Right cardiac atrium (tissue), 5 donors: ENCODE measurements at places on chromosomes 2 and 18.

DNA sequence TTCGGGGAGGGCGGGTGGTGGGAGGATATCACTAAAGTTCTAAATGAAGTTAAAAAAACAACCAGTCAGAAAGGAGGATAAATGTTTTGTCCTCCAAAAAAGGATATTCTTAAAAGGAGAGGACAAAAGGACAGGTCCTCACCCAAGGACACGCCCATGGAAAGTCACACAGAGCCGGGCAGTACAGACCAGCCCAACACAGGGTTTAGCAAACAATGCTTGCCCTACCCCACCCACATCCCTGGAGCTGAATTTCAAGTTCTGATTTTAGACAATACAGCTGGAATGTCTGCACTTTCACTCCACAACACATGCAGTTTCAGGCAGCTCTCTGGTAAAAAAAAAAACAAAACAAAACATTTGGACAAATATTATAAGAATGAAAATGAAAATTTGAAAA lies 67.9 kb downstream of the SLC9A4 start:
- DNase-seq: no peak

DNA sequence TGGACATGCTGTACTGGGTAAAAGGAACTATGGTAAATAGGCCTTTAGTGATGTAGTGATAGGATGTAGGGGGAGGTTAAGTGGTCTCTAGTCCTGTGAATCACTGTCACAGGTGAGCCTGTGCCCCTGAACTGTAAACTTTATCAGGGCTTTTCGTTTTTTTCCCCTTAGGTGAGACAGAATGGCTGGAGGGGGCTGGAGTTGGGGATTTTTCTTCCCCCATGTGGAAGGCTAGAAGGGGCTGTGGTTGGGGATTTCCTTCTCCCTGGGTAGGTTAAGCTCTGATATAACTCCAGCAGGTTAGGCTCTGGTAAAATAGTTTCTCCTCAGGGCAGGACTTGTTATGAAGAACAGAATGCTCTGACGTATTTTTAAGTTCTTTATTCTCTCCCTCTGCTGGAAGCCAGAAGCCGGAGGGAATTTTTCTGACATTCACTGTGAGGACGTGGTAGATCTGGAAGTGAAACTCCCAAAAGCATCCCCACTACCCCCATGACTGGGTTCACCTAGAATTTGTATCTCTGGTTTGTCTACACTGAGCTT lies 28.5 kb downstream of the PIKFYVE start:
- no peak for DNase-seq

GRCh38 chr2:205714789-205715720 lies 32.8 kb downstream of the NRP2 start:
- DNase-seq: no peak

DNA sequence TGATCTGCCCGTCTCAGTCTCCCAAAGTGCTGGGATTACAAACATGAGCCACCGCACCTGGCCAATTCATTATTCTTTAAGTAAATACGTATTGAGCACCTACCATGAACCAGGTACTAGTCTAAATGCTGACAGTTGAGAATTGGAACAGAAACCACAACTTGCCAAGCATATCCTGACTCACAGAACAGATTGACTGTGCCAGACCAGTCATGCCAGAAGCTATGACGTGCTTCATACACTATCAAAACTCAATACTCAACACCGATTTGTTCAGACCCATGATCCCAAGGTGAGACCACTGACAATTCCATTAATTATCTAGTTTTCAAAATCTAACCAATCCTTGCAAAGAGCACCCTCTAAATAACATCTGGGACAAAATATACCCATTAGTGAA lies 148.6 kb downstream of the B3GNT2 start:
- no peak for DNase-seq

GRCh38 chr2:20366672-20367116 lies 16.1 kb upstream of the PUM2 start:
- DNase-seq: no peak

DNA sequence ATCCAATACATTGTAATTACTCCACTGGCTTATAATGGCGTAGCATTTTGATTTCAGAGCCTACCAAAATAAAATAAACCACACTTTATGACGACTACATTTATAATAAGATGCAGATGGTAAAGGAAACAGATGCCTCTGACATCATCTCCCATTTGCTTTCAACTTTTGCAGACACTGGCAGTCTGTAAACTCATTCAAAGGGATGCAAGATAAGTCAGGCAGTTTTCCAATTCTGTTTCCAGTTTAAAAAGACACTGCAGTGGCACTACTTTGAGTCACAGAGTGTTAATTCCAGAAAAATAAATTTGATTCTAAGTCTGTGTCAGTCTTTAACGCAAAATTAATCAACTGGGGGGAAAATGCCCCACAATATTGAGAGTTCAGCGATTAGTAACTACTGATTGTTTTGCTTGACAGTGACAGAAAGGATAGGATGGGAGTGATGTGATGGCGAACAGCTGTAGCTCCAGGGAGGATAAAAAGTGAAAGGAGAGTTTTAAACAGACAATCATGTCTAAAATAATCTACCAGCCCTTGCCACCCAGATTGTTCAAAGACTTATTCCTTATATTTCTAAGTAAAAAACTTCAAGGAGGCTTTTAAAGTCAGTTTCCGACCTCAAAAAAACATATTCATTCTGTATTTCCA lies 6.7 kb downstream of the DSEL start:
- DNase-seq: no peak

GRCh38 chr2:169771021-169771420 lies 27.6 kb upstream of the SSB start:
- no peak for DNase-seq

DNA sequence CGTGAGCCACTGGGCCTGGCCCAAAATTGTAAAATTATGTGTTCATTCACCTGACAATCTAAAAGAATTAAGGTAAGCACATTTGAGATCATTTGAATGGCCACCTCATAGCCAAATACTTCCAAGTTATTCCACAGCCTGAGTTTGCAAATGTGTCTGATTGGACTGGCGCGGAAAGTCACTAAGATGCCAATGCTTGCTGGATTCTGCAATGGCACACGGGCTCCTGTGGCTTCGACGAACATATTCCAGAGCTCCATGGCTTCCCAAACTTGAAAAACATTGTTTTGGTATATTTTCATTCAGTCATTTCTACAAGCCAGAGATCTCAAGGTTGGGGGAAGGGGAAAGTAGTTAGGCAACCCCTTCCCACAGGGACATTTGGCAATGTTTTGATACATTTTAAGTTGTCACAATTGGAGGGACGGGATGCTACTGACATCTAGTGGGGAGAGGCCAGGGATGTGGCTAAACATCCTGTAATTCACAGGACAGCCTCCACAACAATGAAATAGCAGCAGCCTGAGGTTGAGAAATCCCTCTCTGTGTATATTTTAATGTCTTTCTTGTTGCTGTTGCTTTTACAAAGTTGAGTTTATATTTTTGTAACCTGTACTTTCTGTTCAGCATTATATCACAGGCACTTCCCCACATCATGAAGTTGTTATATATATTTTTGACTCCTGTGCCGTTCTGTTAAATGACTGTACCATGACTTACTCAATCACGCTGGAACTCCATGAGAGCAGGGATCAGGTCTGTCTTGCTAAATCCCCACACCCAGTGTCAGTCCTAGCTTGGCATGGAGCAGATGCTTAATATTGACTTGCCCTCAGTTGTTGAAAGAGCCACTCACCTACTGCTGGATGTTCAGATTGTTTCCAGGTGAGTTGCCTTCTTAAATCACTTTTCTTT lies 56.9 kb downstream of the COL4A4 start:
- DNase-seq: no peak

GRCh38 chr18:70331456-70332097 lies 42.7 kb downstream of the SOCS6 start:
- no peak for DNase-seq

GRCh38 chr2:210798180-210798579 lies 241.8 kb downstream of the CPS1 start:
- DNase-seq: no peak

DNA sequence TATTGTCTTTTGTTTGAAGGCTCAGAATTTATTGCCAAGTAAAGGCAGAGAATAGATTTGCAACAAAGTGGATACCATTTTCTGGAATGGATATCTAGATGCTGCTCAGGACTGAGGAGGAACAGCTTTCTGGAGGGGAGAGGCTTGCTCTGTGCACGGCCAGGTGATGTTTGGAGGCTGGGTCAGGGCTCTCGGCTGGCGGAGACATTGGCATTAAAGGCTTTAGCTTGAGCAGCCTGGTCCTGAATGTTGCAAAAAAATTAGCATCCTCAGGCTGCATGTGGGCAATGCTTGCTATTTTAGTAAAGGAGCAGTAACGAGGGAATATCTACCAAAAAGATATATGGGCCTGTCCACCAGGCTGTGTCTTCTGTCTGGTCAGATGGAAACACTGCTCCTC lies 20.4 kb downstream of the RNF144A start:
- no peak for DNase-seq

DNA sequence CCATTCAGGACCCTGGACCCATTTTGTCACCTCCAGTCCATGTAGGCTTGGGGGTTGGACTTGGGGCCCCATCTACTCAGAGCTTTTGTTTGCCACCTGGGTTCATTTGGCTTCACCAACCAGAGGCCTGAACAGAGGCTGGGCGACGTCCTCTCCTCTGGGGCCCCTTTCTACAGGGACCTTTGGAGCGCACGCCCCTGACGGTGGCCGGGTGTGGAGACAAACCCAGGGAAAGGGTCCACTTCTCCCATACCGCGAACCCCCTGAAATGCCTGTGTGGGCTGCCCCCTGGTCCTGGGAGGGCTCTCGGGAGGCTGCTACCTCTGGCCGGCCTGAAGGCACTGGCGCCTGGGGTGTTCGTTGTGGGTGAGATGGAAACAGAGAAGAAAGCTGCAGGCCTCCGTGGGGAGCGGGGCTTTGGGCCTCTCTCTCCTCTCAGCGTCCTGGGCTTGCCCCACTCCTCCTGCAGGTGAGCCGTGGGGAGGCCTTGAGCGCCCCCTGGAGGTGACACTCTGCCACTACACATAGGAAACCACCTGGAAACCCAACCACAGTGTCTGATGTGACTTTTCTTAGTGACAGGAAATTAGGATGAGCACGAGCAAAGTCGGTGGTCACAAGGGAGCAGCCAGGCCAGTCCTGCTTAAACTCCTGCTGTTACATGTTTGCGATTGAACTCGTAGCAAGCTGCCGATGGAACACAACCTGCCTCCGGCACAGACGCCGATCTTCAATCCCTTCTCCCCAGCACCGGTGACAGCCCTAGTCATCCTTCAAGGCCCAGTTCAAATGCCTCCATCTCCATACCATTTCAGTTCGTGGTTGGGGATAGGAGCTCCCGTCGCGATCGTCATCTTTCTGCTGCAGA lies 12.0 kb upstream of the NTSR2 start:
- peak; percentile 72 for DNase-seq

DNA sequence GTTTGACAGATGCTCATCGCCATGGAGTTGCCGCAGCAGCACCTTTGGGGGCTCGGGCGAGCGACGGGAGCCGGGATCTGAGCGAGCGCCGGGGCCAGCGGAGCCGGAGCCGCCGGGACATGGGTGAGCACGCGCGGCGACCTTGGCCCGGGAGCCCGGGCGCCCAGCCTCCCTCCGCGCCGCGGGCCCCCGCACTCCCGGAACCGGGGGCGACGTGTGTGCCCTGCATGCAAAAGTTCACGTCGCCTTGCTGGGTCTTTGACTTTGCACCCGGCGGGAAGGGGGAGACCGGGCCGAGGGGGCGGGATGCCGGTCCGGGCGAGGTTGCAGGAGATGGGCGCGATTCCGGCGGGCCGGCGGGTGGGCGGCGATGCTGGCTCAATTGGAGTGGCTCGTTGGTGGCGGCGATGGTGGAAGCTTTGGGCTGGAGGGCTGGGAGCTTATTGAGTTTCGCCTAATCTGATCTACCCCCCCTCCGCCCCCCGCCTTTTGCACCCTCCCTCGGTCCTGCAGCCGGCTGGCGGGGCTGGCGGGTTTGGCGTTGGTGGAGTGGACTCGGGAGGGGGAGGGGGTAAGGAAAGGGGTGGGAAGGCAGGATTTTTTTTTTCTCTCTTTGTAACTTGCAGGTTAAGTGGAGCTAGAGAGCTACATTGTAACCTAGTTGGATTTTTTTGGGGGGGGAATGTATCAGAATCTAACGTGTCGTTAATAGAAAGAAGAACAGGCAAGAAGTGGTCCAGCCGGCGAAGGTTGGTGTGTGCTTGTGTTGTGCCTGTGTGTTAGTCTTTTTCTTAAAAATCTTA lies at the start of gene SETBP1:
Gene SETBP1, plus strand, starts transcription at position 616 of the 803 bp plus-strand sequence. CDS start 20,459 bp downstream, outside the sequence.
- DNase-seq: peak; percentile 88

- peak; percentile 53 for DNase-seq
Measured at GRCh38 chr2:169716238-169716886, 17.3 kb upstream of the KLHL23 start.

DNA sequence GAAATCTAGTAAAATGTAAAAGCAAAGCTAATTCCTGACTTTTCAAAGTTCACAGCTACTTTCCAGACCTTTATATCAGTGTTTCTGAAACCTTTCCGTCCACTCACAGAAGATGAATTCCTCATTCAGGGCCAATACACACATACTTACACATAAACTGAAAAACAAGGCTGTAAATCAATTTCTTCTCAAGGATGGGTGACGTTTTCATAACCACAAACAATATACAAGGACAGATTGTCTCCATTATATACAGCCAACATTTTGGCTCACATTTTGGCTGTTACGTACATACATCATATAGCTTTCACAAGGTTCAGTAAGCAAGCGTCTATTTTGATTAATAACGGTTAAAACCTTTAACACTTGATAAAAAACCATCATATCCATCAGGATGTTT lies 1.4 kb downstream of the RPRD1A start:
- no peak for DNase-seq

DNA sequence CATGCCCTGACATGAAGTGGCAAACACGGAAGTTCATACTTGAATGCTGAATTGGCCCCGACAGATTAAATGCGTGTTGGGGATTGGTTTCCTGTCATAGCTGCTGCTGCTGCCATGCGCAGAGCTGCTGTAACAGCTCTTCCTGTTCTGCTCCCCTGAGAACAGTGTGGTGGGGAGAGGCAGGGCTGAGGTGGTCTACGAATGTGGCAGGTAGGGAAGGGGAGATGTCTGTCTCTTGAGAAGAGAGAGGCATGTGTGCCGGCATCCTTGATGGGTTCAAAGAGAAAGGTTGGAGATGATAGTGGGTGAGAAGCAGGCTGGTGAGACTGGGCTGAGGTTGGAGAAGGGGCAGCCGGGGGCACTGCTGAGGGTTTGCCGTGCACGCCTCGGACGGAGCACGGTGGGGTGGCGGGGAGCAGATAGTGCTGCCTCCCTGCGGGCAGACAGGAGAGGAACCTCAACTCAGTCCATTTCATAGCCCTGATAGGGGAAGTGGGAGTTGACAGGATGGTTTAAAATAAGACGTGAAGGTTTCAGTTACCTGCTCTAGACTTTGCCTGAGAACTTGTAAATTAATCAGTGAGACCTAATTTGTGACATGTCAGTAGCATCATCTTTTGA lies 46.1 kb downstream of the TMEM185B start:
- peak; percentile 37 for DNase-seq
